ENCODE measurements at places on chromosomes 4 and X. TPM values are rescaled to one million over a fixed set of nuclear protein-coding genes. Genes with fewer than 3 reads are reported as not detected.

The HNRNPD gene
- 91.3 TPM for polyA plus RNA-seq

The IBSP gene
- not detected for polyA plus RNA-seq

The RENBP gene
- polyA plus RNA-seq = 16.2 TPM

DNA sequence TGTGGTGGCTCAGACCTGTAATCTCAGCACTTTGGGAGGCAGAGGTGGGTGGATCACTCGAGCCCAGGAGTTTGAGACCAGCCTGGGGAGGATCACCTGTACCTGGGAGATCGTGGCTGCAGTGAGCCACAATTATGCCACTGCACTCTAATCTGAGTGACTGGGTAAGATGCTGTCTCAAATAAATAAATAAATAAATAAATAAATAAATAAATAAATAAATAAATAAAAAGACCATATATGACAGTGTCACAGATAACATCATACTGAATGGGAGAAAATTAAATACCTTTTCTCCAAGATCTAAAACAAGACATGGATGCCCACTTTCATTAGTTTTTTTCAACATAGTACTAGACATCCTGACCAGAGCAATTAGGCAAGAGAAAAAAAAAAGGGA, 182.8 kb downstream of the FAM47A start:
- DNase-seq = no peak

DNA sequence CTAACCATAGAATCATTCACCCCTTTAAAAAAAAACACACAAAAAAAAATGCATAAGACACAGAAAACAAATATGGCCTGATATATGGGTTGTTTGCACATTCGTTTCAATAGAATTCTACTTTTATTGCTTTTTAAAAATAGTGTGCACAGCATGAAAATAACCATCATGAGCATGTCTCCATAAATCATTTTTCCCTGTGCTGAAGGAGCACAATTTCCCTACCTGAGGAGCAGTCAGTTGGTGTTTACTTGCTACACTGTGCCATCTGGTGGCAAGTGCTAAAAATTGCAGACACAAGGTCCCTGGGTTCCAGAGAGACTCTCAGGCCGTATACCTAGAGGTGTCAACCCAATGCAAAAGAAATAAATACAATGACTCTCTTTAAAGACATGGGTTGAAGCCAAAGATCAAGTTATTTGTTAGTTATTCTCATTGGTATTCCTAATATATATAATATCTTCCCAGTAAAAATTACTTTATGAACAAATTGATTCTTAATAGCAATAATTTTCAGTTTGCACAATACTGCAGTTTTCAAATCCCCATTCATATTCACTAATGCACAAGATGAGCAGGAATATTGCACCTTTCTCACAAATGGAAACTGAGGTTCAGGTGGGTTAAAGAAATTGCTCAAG, 551.4 kb downstream of the IQCM start:
- DNase-seq = peak; percentile 55

DNA sequence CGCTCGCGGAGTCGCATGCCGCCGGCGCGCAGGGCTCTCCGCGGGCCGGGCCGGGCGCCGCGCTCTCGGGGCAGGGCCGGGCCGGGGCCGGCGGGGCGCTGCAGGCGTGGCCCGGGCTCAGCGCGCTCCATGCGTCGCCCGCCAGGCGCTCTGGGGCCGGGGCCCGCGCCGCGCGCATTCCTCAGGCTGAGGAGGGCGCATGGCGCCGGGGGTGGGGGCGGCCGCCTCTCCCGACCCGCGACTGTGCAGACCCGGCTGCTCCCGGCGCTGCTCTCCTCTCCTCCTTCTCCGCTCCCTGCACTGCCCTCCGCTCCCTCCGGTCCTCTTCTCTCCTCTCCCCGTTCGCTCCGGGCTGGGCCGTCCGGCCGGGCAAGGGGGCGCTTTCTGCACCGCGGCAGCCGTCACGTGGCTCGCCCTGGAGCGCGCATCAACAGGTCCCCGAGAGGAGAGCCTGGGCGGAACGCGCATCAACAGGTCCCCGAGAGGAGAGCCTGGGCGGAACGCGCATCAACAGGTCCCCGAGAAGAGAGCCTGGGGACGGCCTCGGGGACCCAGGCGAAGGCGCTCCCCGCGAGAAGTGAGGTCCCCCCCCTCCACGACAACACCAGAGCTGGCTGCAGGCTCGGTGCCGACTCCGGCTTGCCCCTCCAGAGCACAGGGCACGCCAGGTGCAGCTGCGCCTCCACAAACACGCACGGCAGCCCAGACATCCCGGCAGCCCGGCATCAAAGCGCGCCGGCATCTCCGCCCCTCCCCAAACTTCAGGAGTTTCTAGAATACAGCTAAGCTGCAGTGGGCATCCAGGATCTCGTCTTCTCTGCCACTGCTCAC, 12.9 kb downstream of the PPP2R3B start:
- peak; percentile 58 for DNase-seq
